ENCODE measurements at places on chromosomes 5 and 9.

GRCh38 chr5:157568720-157569119 lies 6.9 kb downstream of the ADAM19 start:
- DNase-seq, result no peak

DNA sequence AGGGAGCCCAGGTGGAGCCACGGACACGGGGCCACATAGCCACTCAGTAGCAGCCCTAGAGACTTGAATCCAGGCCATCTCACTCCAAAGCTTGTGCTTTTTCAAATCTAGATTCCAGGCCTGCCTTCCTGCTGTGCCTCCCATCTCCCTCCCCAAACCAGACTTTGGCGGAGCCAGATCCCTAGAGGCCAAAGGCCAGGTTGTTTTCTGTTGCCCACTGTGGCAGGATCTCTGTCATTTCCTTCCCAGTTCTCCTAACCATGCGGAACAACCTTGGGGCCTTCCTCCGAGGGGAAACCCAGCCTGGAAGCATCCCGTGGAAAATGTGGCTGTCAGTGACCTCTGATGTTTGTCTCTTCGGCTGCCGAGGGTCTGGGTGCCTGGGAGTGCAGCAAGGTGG lies 16.4 kb upstream of the RPS14 start:
- no peak for DNase-seq

GRCh38 chr5:179126506-179126991 lies 66.4 kb downstream of the ZNF354C start:
- no peak for DNase-seq

GRCh38 chr9:126793686-126794417 lies 11.0 kb upstream of the ZBTB43 start:
- DNase-seq, result no peak

DNA sequence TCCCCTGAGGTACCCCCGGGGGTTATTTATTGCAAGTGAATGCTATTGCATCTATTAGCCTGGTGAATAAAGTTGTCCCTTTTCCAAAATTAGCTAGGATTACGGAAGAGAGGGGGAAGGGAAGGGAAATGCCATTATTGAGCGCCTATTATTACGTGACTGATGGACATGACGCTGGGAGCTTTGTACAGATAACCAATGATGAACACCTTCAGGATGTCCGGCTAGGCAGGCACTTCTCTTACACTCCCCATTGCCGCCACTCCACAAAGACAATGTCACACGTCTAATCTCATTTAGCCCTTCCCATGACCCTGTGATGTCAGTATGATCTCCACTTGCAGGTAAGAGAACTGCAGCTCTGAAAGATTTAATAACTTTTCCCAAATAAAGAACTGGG lies 9.4 kb downstream of the GABRP start:
- DNase-seq, result no peak

Measured in cerebellar nuclear complex (tissue), 1 donor.